Activated T-cell treated with anti-CD3 and anti-CD28 coated beads, Interleukin-2, amount 50 U/mL, for 72 hours (primary cell): ENCODE measurements at places on chromosomes 6 and 20.
A peak's percentile ranks its signal among the peaks of the same experiment; 100 is the strongest.

- no peak for DNase-seq
Observed at GRCh38 chr20:37280403-37280802, 9.1 kb upstream of the MANBAL start.

- DNase-seq, result no peak
Observed at GRCh38 chr6:166955865-166956443, 396 bp downstream of the RNASET2 start.

DNA sequence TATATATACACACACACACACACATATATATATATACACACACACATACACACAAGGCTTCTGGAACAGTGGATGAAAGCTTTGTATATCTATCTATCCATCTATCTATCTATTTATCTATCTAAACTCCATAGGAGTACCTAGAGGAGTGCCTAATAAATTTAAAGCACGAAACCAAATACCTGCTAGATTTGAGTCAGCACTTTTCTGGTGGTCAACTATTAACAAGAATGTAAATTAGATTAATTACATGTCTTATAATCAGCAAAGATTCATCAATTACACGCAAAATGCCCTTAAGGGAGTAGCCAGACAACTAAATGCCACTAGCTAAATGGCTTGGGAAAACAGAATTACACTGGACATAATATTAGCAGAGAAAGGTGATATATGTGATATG, 26.6 kb downstream of the HLA-A start:
- no peak for DNase-seq

DNA sequence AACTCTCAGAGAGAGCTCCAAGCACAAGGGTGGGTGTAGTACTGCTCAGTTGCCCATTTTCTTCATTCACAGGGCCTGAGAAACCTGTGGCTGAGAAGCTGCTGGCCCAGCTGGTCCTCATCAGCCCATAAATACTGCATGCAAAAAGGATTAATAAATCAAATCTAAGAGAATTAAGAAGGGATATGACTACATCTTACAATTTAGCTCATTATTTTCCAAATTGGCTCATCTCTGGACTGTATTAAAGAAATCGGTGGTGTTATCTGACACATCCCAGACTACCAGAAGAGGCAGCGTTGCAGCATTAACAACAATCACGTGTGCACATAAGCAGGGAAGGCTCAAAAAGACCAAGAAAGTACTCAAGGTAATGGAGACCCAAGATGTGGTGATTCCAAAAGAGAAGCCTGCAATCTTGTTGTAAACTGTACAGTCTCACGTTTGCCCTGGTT, 90.7 kb downstream of the CD24 start:
- no peak for DNase-seq

DNA sequence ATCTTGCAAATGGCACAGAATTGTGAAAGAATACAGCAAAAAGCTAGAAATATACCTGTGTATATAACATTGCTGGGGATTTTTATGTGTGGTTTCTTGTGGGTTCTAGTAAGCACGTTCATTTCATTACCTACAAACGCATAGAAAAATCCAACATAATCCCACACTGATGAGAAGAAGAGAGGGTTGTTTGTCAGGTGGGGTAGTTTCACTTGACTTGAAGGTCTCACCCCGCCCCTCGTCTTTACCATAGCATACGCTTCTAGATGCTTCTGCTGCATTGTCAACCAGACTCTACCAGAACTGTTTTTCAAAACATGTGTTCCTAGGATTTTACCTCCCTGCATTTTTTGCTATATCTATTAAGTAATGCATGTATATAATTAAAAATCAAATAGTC, 284.1 kb upstream of the TAB2 start:
- DNase-seq, result peak; percentile 59

DNA sequence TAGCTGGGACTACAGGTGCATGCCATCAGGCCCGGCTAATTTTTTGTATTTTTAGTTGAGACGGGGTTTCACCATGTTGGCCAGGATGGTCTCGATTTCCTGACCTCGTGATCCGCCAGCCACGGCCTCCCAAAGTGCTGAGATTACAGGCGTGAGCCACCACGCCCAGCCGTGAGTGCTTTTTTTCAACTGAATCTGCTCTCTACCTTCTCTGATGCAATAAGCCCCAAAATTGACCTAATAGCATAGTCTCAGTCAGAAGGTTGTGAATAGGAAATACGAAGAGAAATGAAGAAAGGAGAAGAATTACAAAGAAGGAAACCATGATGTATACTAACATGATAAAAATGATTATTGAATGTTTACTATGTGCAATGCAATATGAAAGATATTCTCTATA, 33.2 kb downstream of the BEND6 start:
- DNase-seq, result no peak

- no peak for DNase-seq
Observed at GRCh38 chr20:16576219-16576618, 3.0 kb upstream of the KIF16B start.

GRCh38 chr20:50267041-50267865, 76.6 kb downstream of the CEBPB start:
- no peak for DNase-seq

DNA sequence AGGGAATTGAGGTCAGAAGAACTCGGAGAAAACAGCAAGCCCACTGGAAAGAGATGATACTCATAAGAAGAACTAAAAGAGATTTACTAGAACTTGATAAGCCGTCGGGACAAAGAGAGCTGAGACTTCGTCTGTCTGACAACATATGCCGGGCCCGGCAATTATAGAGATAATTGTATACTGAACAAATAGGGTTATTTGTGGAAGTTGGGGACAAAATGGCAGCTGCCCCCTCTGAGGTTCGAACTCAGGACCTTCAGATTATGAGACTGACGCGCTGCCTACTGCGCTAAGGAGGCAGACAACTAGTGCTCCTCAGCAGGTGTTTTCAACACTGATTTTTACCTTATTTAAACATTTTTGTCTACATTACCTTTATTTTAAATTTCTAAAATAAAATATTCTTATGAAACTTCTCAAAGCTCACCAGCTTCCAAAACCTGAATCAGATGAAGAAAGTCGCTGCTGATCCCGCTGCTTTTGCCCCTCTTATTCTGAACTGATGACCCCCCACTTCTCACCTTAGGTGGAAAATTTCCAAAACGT, 29.3 kb upstream of the TRIM27 start:
- peak; percentile 57 for DNase-seq

- DNase-seq, result no peak
Observed at GRCh38 chr6:40328986-40329545, 258.1 kb downstream of the LRFN2 start.

GRCh38 chr6:14861491-14861943, 384.4 kb upstream of the JARID2 start:
- DNase-seq, result peak; percentile 52

- DNase-seq, result peak; percentile 57
Observed at GRCh38 chr6:16511723-16512489, 249.4 kb downstream of the ATXN1 start.

DNA sequence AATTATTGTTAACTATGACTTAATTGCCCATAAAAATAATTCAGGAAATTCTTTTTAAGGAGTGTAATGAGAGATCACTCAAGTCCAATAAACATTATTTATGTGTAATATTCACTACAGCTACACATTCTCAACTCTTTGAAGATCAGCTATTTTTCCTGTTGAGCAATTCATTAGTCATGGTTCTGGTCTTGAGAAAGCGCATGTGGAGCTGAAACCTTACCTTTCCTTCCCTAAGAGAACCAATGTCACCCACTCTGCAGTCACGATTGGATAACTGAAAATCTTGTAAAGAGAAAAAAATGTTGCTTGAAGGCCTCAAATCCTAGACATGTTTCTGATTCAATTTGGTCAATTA, 736.9 kb upstream of the MARCKS start:
- DNase-seq, result no peak

GRCh38 chr6:106439459-106439858, 78.9 kb downstream of the CRYBG1 start:
- no peak for DNase-seq

GRCh38 chr20:16451982-16452381, 121.3 kb downstream of the KIF16B start:
- DNase-seq, result no peak

DNA sequence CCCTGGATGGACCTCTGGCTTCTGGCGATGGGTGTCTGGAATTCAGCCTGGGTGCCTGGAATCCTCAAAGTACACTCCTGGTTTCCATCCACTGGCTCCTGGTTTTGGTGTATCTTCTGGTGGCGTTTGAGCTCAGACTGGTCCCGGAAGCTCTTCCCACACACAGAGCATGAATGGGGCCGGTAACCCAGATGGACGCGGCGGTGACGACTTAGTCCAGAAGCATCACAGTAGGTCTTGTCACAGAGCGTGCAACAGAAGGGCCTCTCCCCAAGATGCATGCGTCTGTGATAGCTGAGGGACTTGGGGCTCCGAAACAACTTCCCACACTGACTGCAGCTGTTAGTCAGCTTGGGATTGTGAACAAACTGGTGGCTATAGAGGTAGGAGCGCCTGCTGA, 7.8 kb downstream of the ZFP57 start:
- no peak for DNase-seq

- no peak for DNase-seq
Observed at GRCh38 chr6:80553071-80553740, 446.7 kb downstream of the BCKDHB start.

- DNase-seq, result no peak
Observed at GRCh38 chr6:97218912-97219311, 64.1 kb downstream of the MMS22L start.

DNA sequence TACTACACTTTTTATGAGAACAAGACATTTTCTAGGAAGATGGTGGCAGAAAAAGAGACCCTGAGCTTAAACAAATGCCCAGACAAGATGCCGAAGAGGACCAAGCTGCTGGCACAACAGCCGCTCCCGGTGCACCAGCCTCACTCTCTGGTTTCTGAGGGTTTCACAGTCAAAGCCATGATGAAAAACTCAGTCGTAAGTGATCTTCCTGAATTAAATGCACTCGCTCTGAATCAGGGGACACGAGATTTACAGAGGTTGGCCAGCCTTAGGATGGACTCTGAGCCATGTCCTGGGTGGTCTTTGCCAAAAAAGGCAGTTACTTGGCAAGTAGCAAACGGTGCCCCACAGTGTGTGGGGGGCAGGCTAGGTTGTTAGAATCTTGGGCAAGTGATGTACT, 423 bp downstream of the PACRG start:
- DNase-seq, result no peak

GRCh38 chr6:90859612-90860011, 272.7 kb upstream of the MAP3K7 start:
- no peak for DNase-seq

GRCh38 chr6:156961282-156961892, 184.2 kb downstream of the ARID1B start:
- DNase-seq, result no peak

DNA sequence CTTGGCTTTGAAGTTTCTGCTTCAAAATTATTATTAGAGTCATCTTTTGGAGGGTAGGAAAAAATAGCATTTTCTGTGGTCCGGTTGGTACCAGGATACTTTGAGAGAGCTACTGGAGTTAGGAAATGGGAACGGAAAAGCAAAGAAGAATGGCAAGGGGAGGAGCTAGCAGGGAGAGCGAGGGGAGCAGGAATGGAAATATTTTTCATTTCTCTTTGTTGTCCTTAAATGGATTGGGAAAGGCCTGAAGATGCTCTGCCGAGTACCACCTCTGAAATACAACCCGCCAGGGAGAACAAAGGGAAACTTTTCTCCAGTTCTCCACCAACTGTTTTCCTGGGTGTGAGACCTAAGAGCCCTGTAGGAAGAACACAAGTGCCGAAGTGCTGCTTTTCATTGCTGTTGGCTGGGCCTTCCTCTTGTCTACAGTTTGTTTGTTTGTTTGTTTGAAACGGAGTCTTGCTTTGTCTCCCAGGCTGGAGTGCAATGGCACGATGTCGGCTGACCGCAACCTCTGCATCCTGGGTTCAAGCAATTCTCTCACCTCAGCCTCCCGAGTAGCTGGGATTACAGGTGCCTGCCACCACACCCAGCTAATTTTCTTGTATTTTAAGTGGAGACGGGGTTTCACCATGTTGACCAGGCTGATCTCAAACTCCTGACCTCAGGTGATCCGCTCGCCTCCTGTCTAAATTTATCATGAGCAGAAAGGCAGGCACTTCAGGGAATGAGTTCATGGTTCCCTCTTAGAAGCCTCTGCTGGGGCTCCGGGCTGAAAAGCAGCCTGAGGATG, 3.5 kb upstream of the TRAF3IP2 start:
- DNase-seq, result no peak

GRCh38 chr6:9140172-9140571, 704.8 kb upstream of the SLC35B3 start:
- no peak for DNase-seq

- DNase-seq, result peak; percentile 27
Observed at GRCh38 chr20:52379723-52380336, 188.3 kb upstream of the ZFP64 start.

GRCh38 chr6:47416396-47417345, 60.9 kb upstream of the CD2AP start:
- DNase-seq, result no peak

DNA sequence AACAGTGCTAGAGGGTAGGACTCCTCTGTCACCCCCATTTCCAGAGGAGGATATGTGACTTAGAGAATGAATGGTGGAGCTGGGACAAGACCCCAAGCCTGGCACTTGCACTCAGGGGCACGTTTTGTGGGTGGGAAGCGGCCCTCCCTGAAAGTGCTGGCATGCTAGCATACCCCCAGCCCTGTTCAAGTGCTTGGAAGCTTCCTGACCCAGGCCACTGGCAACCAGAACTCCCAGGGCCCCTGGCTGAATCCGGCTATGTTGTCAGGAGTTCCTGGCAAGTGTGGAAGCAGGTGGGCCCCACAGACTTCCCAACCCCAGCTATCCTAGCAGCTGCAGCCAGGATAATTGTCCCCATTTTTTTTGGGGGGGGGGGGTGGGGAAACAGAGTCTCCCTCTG, 35.6 kb upstream of the TGM2 start:
- DNase-seq, result no peak

- DNase-seq, result no peak
Observed at GRCh38 chr6:164845773-164846172, 463.6 kb downstream of the C6orf118 start.

DNA sequence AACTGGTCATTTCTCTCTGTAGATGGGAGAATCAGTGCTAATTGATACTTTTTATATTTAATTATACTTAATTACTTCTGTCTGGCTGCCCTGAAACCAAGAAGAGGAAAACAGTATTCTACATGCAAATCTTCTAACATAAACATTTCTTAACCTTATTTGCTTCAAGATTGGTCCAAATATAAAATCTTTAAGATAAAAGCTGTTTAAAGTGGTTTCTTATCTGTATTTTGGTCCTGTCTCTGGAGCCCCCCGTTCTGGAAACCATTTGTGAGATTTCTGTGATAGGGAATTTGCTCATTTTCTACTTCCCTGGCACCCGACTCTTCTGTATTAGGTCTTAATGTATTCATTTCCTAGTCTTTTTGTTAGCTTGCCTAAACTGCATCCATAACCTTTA, 168.6 kb downstream of the RNF144B start:
- no peak for DNase-seq

DNA sequence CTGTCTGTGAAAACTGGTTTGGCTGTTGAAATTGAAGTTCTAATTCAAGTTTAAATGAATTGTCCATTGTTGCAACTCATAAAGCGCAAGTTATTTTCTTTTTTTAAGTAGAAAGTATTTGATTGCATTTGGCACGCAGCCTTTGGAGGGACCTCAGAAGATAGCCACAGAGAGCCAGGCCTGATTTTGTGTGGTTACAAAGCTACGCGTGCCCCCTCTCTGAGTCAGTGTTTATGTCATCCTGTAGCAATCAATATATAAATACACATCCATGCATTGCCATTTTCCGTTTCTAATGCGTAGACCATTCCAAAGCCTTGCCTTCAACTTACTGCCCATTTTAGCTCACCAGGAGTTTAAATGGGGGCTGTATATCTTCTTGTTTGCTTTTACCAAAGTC, 173.2 kb downstream of the TMEM242 start:
- DNase-seq, result no peak
